ENCODE measurements at places on chromosomes 2 and 18. TPM values are rescaled to one million over a fixed set of nuclear protein-coding genes. Genes with fewer than 3 reads are reported as not detected.
A peak's percentile ranks its signal among the peaks of the same experiment; 100 is the strongest.

Gene CD28
- 0.37 TPM for total RNA-seq

GRCh38 chr2:223860809-223861738 is 23.7 kb upstream of the AP1S3 start:
- peak overlapping the region; percentile 42 for H3K4me3 ChIP-seq
- H3K4me1 ChIP-seq: peaks cover 62% of the 10 kb centered on the region
- H3K36me3 ChIP-seq: no peaks in the 10 kb centered on the region

Gene SLC19A3
- not detected for total RNA-seq

DNA sequence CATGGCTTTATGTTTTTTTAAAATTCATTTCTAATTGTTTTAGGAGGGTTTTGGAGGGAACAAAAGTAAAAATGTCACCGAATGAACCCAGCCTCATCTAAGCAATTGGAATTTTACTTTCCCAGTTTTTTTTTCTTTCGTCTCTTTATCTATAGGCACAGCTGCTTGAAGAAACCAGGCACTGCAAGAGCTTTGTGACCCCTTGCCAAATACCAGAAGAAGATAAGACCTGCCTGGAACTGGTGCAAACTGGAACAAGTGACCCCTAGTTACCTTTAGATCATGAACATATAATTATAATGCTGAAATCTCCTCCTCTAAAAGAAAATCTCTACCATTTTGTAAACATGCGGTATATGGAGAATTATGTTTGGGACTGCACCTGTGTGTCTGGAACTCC is 100.9 kb downstream of the TSN start:
- no peaks in the 10 kb centered on the region for H3K4me1 ChIP-seq
- no peak overlapping the region for H3K27ac ChIP-seq
- no peaks in the 10 kb centered on the region for H3K36me3 ChIP-seq
- no peak for DNase-seq

Gene MBP
- 34.9 TPM for total RNA-seq

Gene CAPG
- total RNA-seq: 223 TPM

GRCh38 chr2:27799646-27800010 is 28.1 kb downstream of the MRPL33 start:
- no peaks in the 10 kb centered on the region for H3K36me3 ChIP-seq
- H3K27me3 ChIP-seq: no peaks in the 10 kb centered on the region
- peaks cover 20% of the 10 kb centered on the region for H3K4me1 ChIP-seq
- H3K4me3 ChIP-seq: no peak overlapping the region

GRCh38 chr2:47026748-47027534 is 111.3 kb upstream of the MCFD2 start:
- H3K4me3 ChIP-seq: no peak overlapping the region
- H3K27me3 ChIP-seq: no peaks in the 10 kb centered on the region
- H3K36me3 ChIP-seq: no peaks in the 10 kb centered on the region
- DNase-seq: no peak

DNA sequence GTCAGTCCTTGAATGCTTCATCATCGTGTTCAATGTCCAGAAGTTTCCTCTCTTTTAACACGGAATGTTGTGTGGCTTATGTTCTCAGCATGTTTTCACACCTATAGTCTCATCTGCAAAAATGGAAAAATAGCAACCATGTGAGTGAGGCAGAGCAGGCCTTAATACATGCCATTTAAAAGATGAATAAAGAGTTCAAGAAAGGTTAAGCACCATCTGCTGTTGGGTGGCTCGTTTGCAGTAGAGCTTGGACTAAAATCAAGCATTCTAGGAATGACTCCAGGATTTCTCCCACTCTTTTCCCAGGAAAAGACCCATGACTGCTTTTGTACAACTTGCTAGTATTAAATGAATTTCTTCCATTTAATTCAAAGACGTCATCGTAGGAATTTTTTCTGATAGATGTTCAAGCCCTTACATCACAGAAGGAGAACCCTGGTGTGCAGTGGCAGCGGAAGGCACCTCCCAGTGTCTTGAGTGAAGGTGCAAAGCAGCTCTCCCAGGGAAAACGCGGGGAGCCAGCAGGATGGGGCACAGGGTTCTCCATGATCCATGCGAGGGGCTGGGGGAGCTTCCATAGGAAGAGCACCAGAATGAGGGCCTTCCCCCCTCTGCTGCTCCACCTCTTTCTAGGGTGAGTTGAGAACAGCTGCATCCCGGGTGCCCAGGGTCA is 9.6 kb downstream of the DCDC2C start:
- peaks cover 23% of the 10 kb centered on the region for H3K27me3 ChIP-seq
- H3K4me3 ChIP-seq: no peak overlapping the region
- H3K36me3 ChIP-seq: no peaks in the 10 kb centered on the region
- no peak overlapping the region for H3K27ac ChIP-seq
- H3K4me1 ChIP-seq: no peaks in the 10 kb centered on the region

- no peaks in the 10 kb centered on the region for H3K4me1 ChIP-seq
- H3K36me3 ChIP-seq: peaks cover 6% of the 10 kb centered on the region
- H3K4me3 ChIP-seq: no peak overlapping the region
- H3K27ac ChIP-seq: no peak overlapping the region
Observed at GRCh38 chr18:54284981-54285785, 15.9 kb downstream of the POLI start.

Gene SERPINB11
- not detected for total RNA-seq

DNA sequence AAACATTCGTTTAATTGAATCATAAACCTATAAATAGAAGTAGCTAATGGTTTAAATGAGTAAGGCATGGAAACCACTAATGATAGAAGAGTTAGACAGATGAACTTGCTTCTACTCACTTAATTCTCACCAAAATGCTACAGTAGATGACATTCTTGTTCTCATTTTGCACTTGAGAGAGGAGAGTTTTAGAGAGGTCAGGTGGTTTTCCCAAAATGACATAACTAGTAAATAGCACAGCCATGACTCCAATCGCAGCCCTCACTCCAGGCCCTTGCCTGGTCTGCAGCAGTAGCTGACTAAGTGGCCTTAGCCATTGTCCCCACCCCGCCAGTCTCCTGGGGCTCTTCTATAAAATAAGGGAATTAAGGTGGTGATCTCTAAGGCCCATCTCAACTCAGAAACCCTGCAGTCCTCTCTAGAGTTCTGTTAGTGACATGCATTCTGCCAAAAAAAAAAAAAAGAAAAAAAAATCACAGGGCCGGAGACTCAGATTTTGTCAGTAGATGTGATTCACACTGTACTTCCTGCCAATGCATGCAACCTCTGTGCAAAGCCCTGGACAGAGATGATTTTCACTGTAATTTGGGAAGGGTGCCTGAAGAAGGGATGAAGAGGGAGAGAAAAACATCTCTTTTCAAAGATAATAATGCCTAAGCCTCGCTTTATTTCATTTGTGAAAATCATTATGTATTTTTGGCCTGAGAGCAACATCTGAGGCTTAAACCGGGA is 221.8 kb downstream of the ANAPC1 start:
- H3K4me1 ChIP-seq: peaks cover 16% of the 10 kb centered on the region
- DNase-seq: no peak
- H3K27me3 ChIP-seq: no peaks in the 10 kb centered on the region
- H3K27ac ChIP-seq: no peak overlapping the region
- no peak overlapping the region for H3K4me3 ChIP-seq
- no peaks in the 10 kb centered on the region for H3K36me3 ChIP-seq

GRCh38 chr2:20674974-20675679 is 8.2 kb downstream of the GDF7 start:
- H3K27ac ChIP-seq: no peak overlapping the region
- DNase-seq: no peak
- no peaks in the 10 kb centered on the region for H3K27me3 ChIP-seq
- no peak overlapping the region for H3K4me3 ChIP-seq
- no peaks in the 10 kb centered on the region for H3K36me3 ChIP-seq
- no peaks in the 10 kb centered on the region for H3K4me1 ChIP-seq

- no peaks in the 10 kb centered on the region for H3K4me1 ChIP-seq
- H3K27me3 ChIP-seq: no peaks in the 10 kb centered on the region
- no peak overlapping the region for H3K4me3 ChIP-seq
- DNase-seq: no peak
- no peaks in the 10 kb centered on the region for H3K36me3 ChIP-seq
Observed at GRCh38 chr2:2107627-2108026, 223.4 kb downstream of the MYT1L start.

DNA sequence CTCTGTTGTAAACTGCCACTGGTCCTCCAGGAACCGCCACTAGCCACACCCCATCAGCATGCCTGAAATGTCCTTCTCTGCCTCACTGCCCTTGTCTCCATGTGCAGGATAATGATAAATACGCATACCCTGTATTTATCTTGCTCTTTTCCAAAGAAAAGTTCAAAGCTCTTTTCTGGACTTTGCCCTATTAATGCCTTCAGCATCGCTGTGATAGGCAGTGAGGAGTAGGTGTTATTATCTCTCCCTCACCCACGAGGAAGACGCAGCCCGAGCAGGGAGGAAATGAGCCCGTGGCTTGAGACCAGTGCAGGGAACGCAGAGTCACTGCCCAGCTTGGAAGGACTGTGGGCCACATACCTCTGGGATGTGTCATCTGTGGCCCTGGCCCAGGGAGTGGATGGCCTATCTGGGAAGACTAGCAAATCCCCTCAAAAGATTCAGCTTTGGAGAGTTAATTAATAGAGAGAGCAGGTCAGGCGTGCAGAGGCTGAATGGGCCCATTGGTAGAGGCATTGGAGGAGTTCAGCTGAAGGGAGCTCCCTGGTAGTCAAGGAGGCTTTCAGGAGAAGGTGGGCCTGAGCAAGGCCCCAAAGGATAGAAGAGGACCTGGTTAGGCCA is 39.5 kb upstream of the MCFD2 start:
- no peak for DNase-seq
- H3K27me3 ChIP-seq: no peaks in the 10 kb centered on the region
- peak overlapping the region; percentile 81 for H3K27ac ChIP-seq
- no peak overlapping the region for H3K4me3 ChIP-seq

Gene SIGLEC15
- total RNA-seq: not detected

GRCh38 chr2:96336104-96336775 is 674 bp downstream of the NCAPH start:
- peaks cover 45% of the 10 kb centered on the region for H3K4me1 ChIP-seq
- peak overlapping the region; percentile 69 for H3K27ac ChIP-seq
- DNase-seq: no peak
- H3K27me3 ChIP-seq: no peaks in the 10 kb centered on the region

Gene TMEFF2
- total RNA-seq: not detected

DNA sequence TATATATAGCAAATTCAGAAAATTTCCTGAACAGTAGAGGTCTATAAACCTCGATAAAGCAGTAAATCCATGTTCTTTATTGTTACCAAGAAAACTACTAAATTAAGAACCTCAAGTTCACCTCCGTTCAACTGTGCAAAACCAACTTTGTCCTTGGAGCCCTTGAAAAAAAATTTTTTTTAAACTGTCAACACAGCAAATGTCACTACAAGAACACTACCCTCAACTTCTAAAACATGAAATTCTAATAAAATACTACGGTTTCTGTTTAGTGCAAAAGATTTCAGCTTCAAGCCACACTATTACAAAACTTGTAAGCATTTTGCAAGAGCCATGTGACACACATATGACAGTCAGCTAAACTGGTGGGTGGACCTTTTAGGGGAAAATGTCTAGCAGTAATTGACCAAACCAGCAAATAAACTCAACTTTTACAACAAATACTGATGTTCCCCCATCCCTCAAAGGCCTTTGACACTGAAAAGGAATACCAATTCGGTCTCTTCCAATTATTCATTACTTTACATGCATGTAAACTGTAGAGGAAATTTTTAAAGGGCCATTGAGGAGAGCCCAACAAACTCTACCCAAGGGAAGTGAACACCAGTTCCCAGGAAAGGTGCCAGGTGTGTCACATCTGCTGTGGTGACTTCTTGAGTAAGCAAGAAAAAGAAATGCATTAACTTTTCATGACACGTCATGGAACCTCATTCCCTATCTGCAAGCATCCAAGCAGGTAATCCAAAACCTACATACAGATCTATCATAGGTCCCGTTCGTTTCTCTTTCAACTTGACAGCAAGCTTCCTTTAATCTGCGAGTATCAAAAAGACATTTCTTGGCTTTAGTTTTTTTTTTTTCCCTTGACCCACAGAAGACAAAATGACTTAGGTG is 1.4 kb downstream of the RAB1A start:
- no peaks in the 10 kb centered on the region for H3K36me3 ChIP-seq
- H3K27me3 ChIP-seq: no peaks in the 10 kb centered on the region
- no peak overlapping the region for H3K27ac ChIP-seq
- DNase-seq: no peak
- peaks cover 34% of the 10 kb centered on the region for H3K4me1 ChIP-seq

DNA sequence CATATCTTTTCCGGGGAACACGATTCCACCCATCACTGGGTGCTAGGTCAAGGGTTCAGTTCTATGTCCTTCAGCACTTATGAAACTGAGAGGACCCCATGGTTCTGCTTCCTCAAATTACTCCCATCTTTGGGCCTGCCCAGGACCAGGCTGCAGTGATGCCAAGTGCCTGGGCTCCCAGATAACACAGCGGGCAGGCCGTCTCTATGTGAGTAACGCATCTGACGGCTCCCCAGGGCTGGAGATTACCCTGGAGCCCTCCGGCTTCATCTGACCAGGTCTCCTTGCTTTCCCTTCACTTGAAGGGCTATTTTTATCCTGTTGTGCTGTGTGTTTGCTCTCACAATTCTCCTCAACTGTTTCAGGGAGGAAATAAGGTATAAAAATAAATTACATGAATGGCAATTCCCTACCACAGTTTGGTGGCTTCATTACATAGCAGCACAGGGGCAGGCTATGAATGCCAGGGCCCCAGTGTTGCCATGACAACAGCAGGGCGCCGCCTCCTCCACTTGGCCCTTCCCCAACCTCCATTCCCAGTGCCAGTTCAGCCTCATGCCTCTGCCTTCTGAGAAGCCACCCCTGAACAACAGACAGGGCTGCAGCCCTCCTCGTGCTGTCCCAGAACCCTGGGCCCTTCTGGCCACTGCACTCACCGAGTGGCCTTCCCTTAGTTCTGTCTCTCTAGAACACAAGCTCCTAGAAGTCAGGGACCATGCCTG is 25.4 kb upstream of the TMEM131 start:
- no peaks in the 10 kb centered on the region for H3K27me3 ChIP-seq
- H3K27ac ChIP-seq: no peak overlapping the region
- no peaks in the 10 kb centered on the region for H3K4me1 ChIP-seq
- no peak overlapping the region for H3K4me3 ChIP-seq

DNA sequence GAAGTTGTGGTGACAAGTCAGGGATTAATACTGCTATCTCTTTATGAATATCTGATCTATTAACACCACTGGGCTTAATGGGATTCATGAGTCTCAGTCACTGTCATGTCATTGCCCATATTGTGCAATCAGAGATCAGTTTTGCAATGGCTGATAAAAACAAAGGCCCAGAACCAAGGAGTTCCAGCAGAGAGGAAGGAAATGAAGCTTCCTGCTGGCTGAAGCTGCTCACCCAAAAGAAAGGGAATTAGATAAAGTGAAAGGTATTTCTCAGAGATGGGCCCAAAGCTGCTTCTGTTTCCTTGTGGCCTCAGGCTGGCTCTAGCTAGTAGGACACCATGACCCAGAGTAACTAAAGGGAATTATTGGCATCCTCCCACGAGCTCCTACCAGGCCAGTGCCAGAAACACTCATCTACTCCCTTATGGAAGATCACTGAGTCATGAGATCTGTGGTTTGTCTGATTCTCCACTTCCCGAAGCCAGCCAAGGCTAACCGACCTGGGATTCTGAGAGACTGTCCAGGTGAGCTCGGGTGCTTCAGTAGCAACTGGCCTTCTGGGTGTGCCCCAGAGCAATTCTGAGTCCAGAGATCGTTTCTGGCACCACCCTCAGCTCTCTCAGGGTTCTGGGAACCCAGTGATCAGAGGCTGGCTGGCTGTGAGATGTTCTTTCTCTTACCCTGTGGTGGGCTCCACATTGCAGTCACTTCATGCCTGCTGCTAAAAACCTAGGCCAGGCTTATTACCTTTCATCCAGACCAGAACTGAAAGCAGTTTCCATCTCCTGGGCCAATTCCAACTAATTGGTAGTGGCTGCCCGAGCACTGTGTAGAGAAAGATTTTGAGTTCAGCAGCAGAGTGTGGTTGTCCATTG is 129.5 kb upstream of the PELI1 start:
- H3K27ac ChIP-seq: no peak overlapping the region
- no peaks in the 10 kb centered on the region for H3K27me3 ChIP-seq
- no peaks in the 10 kb centered on the region for H3K36me3 ChIP-seq
- H3K4me1 ChIP-seq: peaks cover 22% of the 10 kb centered on the region

- H3K4me3 ChIP-seq: peak overlapping the region; percentile 77
- H3K27ac ChIP-seq: peak overlapping the region; percentile 92
Observed at GRCh38 chr18:21742315-21742687, 1.7 kb downstream of the MIB1 start.
